ENCODE measurements at places on chromosomes 6 and 20. TPM values are rescaled to one million over a fixed set of nuclear protein-coding genes. Genes with fewer than 3 reads are reported as not detected.

The TOX2 gene
- 0.41 TPM for total RNA-seq

The MYCT1 gene
- 4.5 TPM for total RNA-seq

The TP53TG5 gene
- not detected for total RNA-seq

The HDGFL1 gene
- under 0.01 TPM for total RNA-seq

The TRIM15 gene
- total RNA-seq, result not detected

The NR2E1 gene
- total RNA-seq, result 6.1 TPM

The SPATS1 gene
- 0.41 TPM for total RNA-seq

The PPP1R14C gene
- 59.1 TPM for total RNA-seq

The EYA4 gene
- 0.41 TPM for total RNA-seq

The SLC22A3 gene
- total RNA-seq, result 3.3 TPM

The RAET1L gene
- total RNA-seq, result not detected

The FAM83B gene
- 0.41 TPM for total RNA-seq

The GNRH2 gene
- not detected for total RNA-seq

The GPX5 gene
- not detected for total RNA-seq

The GRM1 gene
- total RNA-seq, result 14.3 TPM

The TRAPPC3L gene
- total RNA-seq, result under 0.01 TPM

The CST3 gene
- 63.6 TPM for total RNA-seq

The ARHGAP18 gene
- 10.2 TPM for total RNA-seq

The FOXS1 gene
- total RNA-seq, result 0.82 TPM

The ADTRP gene
- 1.6 TPM for total RNA-seq

The CDSN gene
- total RNA-seq, result not detected

The OGFR gene
- 24.1 TPM for total RNA-seq

The ARMH2 gene
- total RNA-seq, result not detected

The IRAK1BP1 gene
- 23.2 TPM for total RNA-seq

The BACH2 gene
- total RNA-seq, result 48.9 TPM

The GNAS-AS1 gene
- 1.2 TPM for total RNA-seq

The OR2H1 gene
- under 0.01 TPM for total RNA-seq

The GDAP1L1 gene
- 131 TPM for total RNA-seq
